ENCODE measurements at places on chromosomes 12 and 14.

- no peak for DNase-seq
Observed at GRCh38 chr14:58876608-58877007, 238.8 kb downstream of the DACT1 start.

GRCh38 chr12:121582583-121583333 is 1.9 kb upstream of the KDM2B start:
- DNase-seq: no peak

DNA sequence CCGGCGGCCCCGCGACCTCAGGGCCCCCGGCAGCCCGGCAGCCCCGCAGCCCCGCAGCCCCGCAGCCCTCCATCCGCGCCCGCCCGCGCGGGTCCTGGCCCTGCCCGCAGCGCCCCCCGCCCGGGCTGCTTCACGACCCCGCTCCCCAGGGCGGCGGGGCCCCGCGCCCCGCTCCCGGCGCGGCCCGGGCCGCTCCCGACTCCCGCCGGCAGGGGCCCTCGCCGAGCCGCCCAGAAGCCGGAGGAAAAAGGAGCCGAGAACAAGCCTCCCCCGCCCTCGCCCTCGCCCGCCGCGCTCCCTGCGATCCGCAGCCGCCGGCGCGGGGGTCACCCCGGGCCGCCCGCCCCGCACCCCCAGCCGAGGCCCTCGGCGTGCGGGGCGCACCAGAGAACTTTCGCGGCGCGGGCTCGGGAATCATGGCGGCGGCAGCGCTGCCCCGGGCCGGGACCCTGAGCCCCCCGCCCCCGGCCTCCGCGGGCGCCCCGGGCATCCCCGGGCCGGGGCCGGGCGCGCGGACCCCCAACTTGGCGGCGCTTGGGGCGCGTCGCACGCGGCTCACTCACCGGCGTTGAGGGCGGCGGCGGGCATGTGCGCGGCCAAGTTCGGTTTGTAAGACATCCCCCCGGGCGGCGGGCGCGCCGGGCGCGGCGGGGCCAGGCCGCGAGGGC is 521 bp downstream of the CDK2AP1 start:
- DNase-seq: no peak

DNA sequence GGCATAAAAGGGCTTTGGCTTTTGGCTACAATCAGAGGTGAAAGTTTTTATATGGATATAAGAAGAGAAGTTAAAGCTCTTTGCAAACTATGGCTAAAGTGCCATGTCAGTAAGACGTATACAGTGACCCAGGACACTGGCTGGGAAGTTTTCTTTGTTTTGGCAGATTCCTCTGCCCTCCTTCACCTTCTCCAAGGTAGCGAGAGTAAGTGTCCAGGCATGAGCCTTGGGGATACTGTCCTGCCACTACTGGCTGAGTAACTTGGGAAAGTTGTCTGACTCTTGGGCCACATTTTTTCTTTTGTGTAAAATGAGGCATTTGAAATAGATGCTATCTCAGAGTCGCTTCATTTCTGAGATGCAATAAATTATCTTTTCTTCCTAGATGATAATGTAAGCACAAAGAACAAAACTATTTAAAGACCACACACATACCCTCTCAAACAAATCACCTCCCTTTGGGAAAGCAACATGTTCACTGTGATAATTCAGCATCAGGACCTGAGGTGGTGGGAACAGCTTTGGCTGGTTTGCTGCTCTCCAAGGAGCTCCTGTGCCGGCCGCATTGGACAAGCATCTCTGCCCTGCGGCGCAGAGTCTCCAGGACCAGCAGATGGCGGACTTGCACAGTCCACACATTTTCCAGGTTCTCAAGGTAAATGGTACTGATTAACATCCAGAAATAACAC is 106.3 kb downstream of the PTCSC3 start:
- no peak for DNase-seq

DNA sequence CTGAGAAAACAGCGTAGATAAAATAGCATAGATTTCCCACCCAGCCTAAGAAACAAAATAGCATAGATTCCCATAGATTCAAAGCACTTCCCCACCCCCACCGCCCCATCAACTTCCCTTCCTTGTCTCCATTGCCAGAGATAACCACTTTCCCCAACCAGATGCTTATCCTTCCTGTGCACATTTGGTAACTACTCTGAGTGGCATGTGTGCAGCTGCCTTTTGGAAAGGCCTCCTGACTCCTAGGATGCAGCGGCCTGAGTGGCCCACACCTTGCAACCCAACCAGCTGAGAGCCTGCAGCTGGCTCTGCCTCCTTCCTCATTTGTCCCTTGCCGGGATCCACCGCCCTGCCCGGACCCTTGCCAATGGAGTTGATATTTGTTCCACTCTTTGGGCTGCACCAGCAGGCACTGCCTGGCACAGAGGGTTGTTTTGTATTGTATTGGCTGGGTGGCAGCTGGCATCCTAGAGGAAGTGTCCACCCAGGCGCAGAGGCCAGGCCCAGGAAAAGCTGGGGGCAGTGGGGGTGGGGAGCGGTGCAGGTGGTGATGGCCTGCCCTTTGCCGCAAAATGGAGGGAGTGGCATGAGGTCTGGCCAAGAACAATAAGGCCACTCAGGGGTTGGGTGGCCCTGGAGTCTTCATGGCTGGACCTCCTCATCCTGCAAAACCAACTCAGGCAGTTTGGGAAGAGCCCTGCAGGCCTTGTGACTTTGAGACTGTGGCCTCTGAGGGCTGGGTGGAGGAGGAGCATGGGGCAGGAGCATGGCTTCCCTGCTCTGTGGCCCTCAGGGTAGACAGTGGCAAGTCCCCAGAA is 4.9 kb downstream of the SLC48A1 start:
- DNase-seq: no peak

DNA sequence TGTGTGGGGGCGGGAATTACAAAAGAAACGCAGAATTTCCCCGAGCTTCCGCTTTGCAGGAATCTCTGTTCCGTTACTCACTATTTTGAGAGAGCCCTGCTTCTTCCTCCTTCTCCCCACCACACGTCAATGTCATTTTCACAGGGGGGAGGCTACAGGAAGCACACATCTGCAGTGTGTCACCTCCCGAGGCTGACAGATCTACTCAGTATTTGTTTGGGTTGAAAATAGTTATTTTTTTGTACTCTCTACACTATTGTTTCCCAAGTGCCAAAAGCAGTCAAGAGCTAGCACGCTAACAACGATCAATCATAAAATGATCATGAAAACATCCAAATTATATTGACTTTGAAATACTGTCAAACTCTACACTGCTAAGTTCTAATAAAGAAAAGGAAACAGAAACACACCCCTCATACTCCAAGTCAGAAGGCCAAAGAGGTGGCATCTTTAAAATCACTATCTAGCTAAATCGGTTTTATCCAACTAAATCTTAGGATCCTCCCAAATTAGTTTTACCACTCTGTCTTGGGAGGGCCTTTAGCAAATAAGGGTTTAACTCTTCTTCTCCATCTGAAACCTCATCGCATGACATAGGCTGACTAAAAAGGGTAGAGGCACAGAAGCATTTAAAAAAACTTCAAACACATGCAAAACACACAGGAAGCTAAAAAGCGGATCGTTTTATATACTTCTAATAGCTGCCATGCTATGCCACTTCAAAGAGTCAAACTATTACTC is 51.8 kb downstream of the FOXN3 start:
- no peak for DNase-seq

- DNase-seq: peak; percentile 2
Observed at GRCh38 chr14:67319142-67319541, 40.5 kb downstream of the ATP6V1D start.

DNA sequence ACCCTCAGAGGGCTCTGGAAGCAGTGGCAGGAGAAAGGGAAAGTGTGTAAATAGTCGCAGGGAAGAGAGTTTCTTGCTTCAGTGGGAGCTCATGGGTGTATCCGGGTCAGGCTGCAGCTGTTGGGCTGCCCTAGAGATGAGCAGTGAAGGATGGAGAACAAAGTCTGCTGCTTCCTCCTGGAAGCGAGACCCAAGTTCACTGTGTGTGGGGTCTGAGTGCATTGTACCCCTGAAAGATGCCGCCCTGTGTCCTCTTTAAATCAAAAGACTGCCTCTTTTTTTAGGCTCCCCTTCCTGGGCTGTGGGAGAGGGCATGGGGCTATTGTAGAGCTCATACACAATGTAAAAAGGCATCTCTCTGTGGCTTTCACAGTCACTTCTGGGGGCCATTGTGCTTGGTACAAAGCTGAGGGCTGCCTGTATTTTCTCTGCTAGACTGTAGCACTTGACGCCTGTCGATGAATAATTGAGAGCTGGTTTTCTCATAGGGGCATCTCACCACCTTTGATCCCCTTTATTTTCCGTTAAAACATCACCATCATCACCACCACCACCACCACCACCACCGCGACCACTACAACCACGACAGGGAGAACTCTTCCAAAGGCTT is 16.7 kb downstream of the CHST11 start:
- DNase-seq: no peak

DNA sequence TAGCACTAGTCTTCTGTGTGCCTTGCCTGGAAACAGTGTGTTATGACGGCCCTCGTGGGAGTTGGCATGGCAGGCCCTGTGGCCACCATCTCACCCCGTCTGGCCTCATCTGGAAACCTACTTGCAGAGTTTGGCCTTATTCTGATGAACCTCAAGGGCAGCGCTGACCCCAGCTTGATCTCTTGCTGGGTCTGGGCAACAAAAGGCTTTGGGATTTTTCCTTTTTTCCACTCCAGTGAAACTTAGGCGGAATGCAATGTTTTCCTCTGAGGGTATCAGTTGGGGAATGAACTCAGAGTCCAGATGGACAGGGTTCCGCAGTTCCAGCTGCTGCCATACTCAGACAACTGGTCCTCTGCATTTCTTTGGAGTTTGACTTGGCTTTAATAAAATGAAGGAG is 15.9 kb downstream of the CACNA1C start:
- DNase-seq: no peak

DNA sequence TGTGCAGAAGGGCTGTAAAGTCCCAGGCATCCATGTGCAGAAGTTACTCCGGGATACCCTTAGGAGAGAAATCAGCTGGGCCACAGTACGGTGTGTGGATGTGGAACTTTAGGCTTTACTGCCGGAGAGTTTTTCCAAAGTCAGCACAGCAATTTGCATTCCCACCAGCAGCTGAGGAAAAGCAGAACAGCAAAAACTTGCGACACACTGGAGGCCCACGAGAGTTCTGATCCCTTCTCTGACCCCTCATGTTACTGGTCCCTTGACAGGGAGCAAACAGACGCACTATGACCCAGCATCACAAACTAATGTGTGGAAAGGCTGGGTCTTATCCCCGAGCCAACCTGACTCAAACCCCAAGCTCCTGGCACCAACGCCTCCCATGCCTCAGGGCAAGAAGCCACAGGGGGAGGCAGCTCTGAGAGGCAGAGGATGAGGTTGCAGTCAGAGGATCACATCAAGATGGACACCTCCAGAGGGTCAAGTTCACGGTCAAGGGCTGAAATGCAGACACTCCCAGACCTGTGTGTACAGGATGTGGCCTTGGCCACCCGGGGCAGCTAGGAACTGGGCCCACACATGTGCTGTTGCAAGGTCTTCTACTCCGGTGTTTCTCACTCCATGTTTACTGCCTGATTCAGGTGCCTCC is 38.6 kb downstream of the CCDC88C start:
- DNase-seq: no peak

GRCh38 chr12:69071091-69071370 is 138.1 kb upstream of the CPM start:
- no peak for DNase-seq

Data from GM04503 (cell line).